ENCODE measurements at places on chromosomes 6 and 20. TPM values are rescaled to one million over a fixed set of nuclear protein-coding genes. Genes with fewer than 3 reads are reported as not detected.

- no peaks in the 10 kb centered on the region for H3K4me1 ChIP-seq
- no peaks in the 10 kb centered on the region for H3K27me3 ChIP-seq
- no peaks in the 10 kb centered on the region for H3K36me3 ChIP-seq
- no peak overlapping the region for H3K4me3 ChIP-seq
These were observed 671.8 kb upstream of the MARCKS start for GRCh38 chr6:113185299-113185698.

Gene FRMD1
- total RNA-seq = 0.15 TPM

Gene DUSP15
- total RNA-seq = 23.6 TPM

Gene MOG
- not detected for total RNA-seq

DNA sequence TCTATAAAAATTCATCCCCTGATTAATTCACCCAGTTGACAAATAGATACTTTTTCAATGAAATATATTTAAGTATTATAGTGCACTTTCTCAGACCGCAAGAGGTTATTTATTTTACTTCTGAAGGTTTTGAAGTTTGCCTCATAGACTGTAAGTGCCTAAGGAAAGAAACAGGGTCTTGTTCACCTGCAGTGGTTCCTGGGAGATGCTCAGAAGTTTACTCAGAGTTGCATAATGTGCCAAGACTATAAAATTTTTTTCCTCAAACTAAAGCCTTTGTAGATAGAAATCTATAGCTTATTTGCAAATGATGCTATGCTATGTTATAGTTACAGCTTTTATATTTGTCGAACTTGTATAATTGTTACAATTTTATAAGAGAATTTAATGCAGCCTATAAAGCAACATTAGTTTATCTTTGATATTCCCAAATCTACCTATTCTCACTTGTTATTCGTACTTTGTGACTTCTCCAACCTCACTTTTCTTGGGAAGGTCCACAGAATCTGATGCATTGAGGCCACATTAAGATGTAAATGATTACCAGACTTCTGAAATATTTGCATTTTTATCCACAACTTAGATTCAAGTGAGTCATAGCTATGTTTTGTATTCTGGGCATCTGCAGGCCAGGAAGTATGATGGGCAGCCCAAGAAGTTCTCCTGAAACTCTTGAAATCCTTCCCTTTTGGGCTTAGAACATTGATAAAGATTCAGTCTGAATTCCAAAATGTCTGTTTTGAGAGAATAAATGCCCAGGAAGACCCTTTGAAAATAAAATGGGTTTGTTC, 35.7 kb downstream of the KCNQ5 start:
- H3K4me1 ChIP-seq = peaks cover 1% of the 10 kb centered on the region
- no peaks in the 10 kb centered on the region for H3K27me3 ChIP-seq
- H3K27ac ChIP-seq = no peak overlapping the region
- no peak overlapping the region for H3K4me3 ChIP-seq
- H3K36me3 ChIP-seq = no peaks in the 10 kb centered on the region

Gene PRPH2
- not detected for total RNA-seq

- no peaks in the 10 kb centered on the region for H3K4me1 ChIP-seq
- peaks cover 3% of the 10 kb centered on the region for H3K27me3 ChIP-seq
- no peaks in the 10 kb centered on the region for H3K36me3 ChIP-seq
- no peak for DNase-seq
- H3K4me3 ChIP-seq = no peak overlapping the region
- H3K27ac ChIP-seq = no peak overlapping the region
These were observed 243.8 kb downstream of the LRFN2 start for GRCh38 chr6:40343318-40343876.

Gene CLDN20
- not detected for total RNA-seq

- no peak overlapping the region for H3K4me3 ChIP-seq
- H3K27ac ChIP-seq = no peak overlapping the region
- no peaks in the 10 kb centered on the region for H3K36me3 ChIP-seq
- DNase-seq = no peak
- no peaks in the 10 kb centered on the region for H3K4me1 ChIP-seq
These were observed 297.8 kb upstream of the BMP2 start for GRCh38 chr20:6469695-6470094.

- no peaks in the 10 kb centered on the region for H3K36me3 ChIP-seq
- no peaks in the 10 kb centered on the region for H3K27me3 ChIP-seq
- no peak for DNase-seq
- no peak overlapping the region for H3K4me3 ChIP-seq
- no peak overlapping the region for H3K27ac ChIP-seq
- H3K4me1 ChIP-seq = peaks cover 9% of the 10 kb centered on the region
These were observed 26.3 kb downstream of the WRNIP1 start for GRCh38 chr6:2791450-2791974.

DNA sequence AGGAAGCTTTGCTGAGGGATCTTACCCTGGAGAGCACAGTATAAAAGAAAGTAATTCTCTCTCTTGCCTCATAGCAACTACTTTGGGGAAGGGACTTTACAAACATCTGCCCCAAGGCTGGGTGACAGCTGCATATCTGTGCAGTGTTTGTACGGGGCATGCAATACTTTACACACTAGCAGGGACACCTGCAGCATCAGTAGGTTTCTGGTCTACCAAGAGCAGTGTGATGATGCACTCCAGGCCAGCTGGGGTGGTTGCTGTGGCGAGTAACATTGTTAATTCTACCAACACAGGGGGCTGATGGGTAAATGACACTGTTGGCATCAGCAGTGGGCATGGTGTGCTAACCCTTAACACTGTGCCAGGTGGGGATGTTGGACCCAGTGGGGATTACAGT, 48.0 kb downstream of the ADTRP start:
- no peak for DNase-seq
- no peaks in the 10 kb centered on the region for H3K27me3 ChIP-seq
- no peak overlapping the region for H3K27ac ChIP-seq

- H3K36me3 ChIP-seq = no peaks in the 10 kb centered on the region
- H3K4me1 ChIP-seq = no peaks in the 10 kb centered on the region
- peaks cover 3% of the 10 kb centered on the region for H3K27me3 ChIP-seq
- DNase-seq = no peak
These were observed 29.0 kb upstream of the BCLAF1 start for GRCh38 chr6:136318676-136319075.

All from Panc1 (cell line).